ENCODE measurements at places on chromosomes 11 and 22.

DNA sequence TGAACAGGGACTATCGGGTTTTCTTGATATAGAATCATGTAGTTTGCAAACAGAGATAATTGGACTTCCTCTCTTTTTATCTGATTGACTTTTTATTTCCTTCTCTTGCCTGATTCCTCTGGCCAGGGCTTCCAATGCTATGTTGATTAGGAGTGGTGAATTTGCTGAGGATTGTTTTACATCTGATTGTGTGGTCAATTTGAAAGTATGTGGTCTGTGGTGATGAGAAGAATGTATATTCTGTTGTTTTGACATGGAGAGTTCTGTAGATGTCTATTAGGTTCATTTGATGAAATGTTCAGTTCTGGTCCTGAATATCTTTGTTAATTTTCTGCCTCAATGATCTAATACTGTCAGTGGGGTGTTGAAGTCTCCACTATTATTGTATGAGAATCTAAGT, 713.2 kb upstream of the CCDC179 start:
- DNase-seq, result no peak

- no peak for DNase-seq
Measured at GRCh38 chr11:33172996-33173395, 11.7 kb upstream of the CSTF3 start.

- no peak for DNase-seq
Measured at GRCh38 chr11:47631473-47631872, 10.9 kb downstream of the MTCH2 start.

- no peak for DNase-seq
Measured at GRCh38 chr11:118073554-118073953, 3.3 kb upstream of the TMPRSS4 start.

- DNase-seq, result no peak
Measured at GRCh38 chr22:50601669-50602337, 1.2 kb downstream of the MAPK8IP2 start.

DNA sequence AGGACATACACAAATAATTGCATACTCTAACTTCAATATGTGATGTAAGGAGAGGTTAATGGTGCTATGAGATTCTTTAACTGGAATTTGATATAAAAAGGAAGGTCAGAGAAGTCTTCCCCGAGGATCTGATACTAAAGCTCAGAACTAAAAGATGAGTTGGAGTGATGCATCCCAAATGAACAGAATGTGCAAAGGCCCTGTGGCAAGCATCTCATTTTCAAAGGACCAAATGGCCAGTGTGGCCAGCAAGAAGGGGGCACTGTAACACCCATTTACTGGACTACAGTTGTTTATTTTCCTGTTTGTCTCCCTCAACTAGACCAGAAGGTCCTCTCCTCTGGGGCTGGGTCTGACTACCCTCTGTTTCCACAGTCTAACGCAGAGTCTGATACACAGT, 114.9 kb upstream of the ASPHD2 start:
- DNase-seq, result no peak
